NCI-H69 (cell line): ENCODE measurements at places on chromosomes 13 and 19.

GRCh38 chr19:52993342-52994178, 20.2 kb upstream of the ERVV-1 start:
- DNase-seq = peak; percentile 89

- peak; percentile 73 for DNase-seq
These were observed at the start of gene PARP4 for GRCh38 chr13:24512197-24512907. TSS of gene PARP4 (minus strand) at chr13:24512778. CDS start at chr13:24503776, 9,002 bp downstream.

DNA sequence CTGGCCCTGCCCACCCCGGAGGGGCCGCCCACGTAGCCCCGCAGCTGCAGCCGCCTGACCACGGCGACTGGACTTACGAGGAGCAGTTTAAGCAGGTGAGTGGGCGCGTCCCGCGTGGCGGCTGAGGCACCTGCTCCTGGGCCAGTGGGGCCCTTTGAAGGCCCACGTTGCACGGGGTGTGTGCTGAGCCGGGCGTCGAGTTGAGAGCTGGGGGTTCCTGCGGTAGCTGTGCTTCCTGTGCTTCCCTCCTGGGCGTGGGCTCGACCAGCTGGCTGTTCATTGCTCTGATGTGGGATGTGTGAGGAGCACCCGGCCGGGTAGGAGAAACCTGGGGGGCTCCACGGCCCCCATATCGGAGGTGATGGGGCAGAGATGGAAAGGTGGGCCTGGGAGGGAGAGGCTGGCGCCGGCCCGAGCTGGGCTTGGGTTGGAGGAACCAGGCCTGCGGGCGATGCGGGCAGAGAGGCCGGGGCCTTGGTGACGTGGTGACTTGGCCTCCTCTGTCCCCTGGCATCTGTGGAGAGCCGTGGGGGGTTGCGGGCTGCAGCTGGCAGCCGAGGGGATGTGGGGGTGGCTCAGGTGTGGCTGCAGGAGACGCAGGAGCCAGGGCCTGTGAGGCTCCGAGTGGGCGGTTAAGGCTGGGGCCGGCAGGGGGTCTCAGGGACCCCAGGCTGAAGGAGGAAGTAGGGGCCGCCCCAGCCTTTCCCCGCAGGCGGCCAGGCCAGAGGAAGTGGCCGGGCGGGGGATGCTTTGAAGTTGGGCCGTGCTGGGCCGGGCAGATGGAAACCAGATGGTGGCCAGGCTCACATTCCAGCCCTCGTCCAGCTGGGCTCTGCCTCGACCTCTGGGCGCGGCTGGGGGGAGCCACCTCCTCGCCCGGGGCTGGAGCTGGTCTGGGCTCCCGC, 7.1 kb downstream of the ARID3A start:
- peak; percentile 93 for DNase-seq

- no peak for DNase-seq
These were observed 62.3 kb upstream of the UQCRFS1 start for GRCh38 chr19:29275266-29275665.

- no peak for DNase-seq
These were observed 52.1 kb upstream of the EHD2 start for GRCh38 chr19:47661161-47661560.

- DNase-seq = peak; percentile 75
These were observed 8.8 kb downstream of the GTPBP3 start for GRCh38 chr19:17346109-17346671.

DNA sequence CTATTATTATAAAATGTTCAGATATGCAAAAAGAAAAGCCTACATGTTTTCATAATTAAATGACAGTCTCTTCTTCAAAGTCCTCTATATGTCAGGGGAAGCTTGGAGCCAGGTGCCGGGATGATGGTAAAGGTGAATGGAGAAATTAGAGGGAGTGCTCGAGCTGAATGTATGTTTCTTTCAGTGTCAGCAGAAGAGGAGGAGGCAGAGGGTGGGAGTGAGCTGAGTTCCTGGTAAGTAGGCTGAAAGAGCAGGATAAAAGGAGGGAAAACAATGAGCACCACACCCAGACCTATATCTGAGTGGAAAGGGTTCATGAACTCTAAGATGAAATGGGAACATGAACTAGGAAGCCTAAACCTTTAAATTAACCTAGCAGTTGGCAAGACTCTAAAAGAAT, 307.6 kb upstream of the NBEA start:
- DNase-seq = peak; percentile 3

GRCh38 chr19:491146-491741, 5.0 kb upstream of the MADCAM1 start:
- no peak for DNase-seq

- DNase-seq = no peak
These were observed 97.3 kb downstream of the FAM216B start for GRCh38 chr13:42878721-42879120.

DNA sequence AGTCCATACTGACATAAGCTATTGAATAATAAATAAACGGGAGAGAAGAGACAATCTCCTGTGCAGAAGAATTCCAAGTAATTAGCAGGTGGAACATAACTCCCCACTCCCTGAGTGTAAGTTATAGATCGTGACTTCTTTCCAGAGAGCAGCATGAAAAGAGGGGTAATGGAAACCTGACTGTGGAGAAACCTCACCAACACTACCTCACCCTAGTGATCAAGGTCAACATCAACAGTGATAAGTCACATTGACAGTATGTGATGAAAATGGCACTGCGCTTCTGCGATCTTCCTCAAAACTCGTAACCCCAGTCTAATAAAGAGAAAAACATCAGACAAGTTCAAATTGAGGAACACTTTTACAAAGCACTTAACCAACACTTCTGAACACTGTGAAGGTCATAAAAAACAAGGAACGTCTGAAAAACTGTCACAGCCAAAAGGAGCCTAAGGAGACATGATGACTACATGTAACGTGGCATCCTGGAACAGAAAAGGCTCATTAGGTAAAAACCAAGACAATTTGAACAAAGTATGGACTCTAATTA, 19.8 kb downstream of the CAB39L start:
- no peak for DNase-seq

DNA sequence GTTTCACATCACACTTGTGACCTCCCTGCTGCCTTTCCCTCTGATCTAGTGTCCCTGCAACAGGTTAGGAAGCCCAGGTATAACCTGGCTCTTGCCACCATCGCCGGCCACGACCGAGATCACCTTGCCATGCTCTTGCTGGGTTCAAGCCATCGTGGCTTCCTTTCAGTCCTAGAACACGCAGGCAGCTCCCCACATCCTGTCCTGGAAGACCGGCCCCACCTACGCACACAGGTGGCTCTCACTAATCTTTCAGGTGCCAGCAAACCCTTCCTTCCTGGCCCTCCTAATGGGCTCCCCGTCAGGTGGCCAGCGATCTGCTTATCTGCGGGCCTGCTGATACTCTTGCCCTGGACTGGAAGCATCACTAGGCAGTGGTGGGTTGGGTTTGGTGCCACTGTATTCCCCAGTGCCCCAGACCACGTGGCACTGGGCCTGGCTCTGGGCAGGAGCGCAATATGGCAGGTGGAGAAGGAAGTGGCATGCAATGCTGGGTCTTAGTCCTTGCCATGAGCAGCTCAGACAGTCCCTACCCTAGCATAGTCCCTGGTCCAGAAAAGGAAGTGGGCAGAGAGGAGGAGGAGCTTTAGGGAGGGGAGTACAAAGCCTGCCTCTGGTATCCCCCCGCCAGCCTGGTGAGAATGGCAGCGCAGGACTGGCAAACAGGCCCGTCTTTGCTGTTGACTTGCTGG, 11.8 kb downstream of the PPP1R37 start:
- peak; percentile 51 for DNase-seq

GRCh38 chr13:97107815-97108529, 113.7 kb upstream of the OXGR1 start:
- DNase-seq = no peak

DNA sequence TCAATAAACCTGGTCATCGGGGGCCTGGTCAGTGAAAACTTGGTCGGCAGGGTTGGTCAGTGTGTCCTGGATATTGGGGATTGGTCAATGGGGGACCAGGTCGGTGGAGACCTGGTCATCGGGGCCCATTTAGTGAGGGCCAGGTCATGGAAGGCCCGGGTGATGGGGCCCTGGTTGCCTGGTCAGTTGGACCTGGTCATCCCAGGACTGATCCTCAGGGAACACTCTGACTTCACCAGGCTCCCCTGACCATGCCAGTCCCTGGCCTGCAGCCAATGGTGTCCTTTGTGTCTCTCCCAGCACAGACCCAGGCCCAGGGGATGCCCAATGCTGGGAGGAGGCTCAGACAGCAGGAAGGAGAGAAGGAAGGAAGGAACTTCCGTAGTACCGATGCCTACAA, 42.1 kb upstream of the TPM4 start:
- no peak for DNase-seq

DNA sequence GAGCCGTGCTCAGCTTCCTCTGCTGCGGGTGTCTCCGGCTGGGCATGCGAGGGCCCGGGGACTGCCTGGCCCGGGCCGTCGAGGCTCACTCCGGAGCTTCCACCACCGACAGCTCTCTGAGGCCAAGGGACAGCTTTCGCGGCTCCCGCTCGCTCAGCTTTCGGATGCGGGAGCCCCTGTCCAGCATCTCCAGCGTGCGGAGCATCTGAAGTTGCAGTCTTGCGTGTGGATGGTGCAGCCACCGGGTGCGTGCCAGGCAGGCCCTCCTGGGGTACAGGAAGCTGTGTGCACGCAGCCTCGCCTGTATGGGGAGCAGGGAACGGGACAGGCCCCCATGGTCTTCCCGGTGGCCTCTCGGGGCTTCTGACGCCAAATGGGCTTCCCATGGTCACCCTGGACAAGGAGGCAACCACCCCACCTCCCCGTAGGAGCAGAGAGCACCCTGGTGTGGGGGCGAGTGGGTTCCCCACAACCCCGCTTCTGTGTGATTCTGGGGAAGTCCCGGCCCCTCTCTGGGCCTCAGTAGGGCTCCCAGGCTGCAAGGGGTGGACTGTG, 1.2 kb downstream of the S1PR4 start:
- DNase-seq = no peak

GRCh38 chr19:57099199-57099661, 20.6 kb upstream of the USP29 start:
- peak; percentile 63 for DNase-seq

GRCh38 chr13:42876270-42876714, 94.9 kb downstream of the FAM216B start:
- no peak for DNase-seq

- DNase-seq = peak; percentile 15
These were observed 95.3 kb upstream of the TNFSF11 start for GRCh38 chr13:42478531-42479156.

GRCh38 chr13:42859760-42860159, 78.4 kb downstream of the FAM216B start:
- peak; percentile 14 for DNase-seq

DNA sequence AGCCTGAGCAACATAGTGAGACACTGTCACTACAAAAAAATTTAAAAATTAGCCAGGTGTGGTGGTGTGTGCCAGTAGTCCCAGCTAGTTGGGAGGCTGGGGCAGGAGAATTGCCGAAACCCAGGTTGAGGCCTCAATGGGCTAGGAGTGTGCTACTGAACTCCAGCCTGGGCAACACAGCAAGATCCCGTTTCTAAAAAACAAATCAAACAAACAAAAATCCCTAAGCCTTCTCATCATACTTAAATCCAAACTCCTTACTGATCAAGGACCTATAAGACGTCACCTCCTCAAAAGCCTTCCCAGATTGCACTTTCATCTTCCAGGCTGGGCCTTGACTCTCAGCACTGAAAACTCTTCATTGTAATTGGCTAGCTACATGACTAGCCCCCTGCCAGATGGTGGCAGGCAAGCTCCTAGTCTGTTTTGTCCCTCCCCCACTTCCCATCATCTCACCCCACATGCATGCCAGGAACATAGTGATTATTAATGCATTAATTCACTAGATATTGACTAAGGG, 17.5 kb upstream of the NANOS3 start:
- DNase-seq = peak; percentile 67

GRCh38 chr13:99522298-99522697, 21.0 kb downstream of the TM9SF2 start:
- DNase-seq = no peak

DNA sequence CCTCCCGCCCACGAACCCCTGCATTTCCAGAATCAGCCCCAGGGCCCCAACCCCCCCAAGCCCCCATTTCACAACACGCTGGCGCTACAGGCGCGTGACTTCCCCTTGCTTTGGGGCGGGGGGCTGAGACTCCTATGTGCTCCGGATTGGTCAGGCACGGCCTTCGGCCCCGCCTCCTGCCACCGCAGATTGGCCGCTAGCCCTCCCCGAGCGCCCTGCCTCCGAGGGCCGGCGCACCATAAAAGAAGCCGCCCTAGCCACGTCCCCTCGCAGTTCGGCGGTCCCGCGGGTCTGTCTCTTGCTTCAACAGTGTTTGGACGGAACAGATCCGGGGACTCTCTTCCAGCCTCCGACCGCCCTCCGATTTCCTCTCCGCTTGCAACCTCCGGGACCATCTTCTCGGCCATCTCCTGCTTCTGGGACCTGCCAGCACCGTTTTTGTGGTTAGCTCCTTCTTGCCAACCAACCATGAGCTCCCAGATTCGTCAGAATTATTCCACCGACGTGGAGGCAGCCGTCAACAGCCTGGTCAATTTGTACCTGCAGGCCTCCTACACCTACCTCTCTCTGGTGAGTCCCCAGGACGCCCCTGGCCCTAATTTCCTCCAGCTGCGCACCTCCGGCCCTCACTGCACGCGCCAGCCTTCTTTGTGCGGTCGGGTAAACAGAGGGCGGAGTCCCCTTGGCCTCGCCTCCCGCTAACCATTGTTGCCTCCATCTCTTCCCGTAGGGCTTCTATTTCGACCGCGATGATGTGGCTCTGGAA, at the start of gene FTL:
TSS of gene FTL (plus strand) at position 270 of the 766 bp plus-strand sequence. CDS start at position 469, 199 bp downstream.
- peak; percentile 97 for DNase-seq

GRCh38 chr19:40312533-40312932, 27.4 kb upstream of the AKT2 start:
- no peak for DNase-seq

- no peak for DNase-seq
These were observed 666 bp downstream of the MEIS3 start for GRCh38 chr19:47418692-47419029.

GRCh38 chr19:54434873-54435214, 14.2 kb upstream of the LENG8 start:
- peak; percentile 68 for DNase-seq

- no peak for DNase-seq
These were observed 523.2 kb upstream of the HTR2A start for GRCh38 chr13:47420020-47420419.

- DNase-seq = peak; percentile 47
These were observed at the start of gene TICAM1 for GRCh38 chr19:4831304-4831978. TSS of gene TICAM1 (minus strand) at chr19:4831712. CDS start at chr19:4818377, 13,335 bp downstream.

DNA sequence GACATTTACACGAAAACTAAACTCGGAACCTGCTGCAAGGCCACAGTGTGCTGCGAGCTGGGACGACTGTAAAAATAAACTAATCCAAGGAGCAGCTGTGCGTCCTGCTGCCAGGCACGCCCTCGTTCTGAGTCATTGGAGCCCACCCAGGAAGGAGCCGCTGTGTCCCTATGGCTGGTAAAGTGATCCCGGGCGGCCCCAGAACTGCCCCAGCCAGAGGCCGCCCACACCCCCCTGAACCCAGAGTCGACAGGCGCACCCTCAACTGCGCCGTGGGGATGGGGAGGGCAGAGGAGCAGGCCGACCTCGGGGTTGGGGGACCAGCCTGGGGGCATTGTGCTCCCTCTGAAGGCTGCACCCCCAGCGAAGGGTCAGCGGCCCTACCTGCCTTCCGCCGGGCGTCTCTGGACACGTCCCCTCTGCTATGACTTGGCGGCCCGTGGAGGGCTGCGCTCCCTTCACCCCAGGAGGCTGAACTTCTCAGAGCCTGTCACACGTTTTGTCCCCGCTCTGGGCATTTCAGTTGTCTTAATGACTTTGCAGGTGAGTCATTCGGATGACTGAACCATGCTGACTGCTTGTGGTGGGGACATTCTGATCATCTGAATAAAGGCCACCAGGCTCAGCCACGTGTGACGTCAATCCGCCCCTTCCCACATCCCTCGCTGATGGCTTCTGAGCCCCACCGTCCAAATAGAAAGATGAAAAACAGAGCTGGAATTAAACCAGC, 42.7 kb downstream of the ADPRHL1 start:
- DNase-seq = peak; percentile 40

GRCh38 chr19:17220207-17220758, 5.1 kb downstream of the USE1 start:
- DNase-seq = no peak
